Activated CD4-positive, alpha-beta memory T cell treated with anti-CD3 and anti-CD28 coated beads for 36 hours (primary cell): ENCODE measurements at places on chromosomes 5 and 9. TPM values are rescaled to one million over a fixed set of nuclear protein-coding genes. Genes with fewer than 3 reads are reported as not detected.

- peaks cover 1% of the 10 kb centered on the region for H3K27me3 ChIP-seq
- H3K27ac ChIP-seq, result no peak overlapping the region
- no peaks in the 10 kb centered on the region for H3K36me3 ChIP-seq
Observed at GRCh38 chr9:114166614-114167572, 11.6 kb downstream of the COL27A1 start.

DNA sequence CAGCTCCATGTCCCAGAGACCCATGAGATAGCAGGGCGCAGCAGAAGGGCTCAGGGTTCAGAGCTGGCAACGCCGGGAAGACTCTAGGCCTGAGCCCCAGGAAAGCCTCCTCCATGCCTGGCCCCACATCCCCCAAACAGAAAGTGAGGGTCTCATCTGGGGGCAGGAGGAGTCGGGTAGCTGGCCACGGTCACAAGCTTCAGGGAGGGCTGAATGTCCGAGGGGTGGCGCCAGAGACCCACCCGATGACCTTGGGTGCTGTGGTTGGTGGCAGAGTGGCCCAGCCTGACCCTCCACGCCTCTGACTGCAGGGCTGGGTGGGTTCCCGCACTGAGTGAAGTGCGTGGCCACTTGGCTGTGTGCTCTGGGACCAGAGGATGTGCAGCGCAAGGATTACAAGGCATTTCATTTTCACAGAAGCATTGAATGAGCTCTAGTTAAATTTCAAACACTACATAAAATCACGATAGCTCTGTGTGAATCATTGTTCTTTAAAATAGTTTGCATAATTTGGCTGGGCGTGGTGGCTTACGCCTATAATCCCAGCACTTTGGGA, 3.0 kb downstream of the C8G start:
- peak overlapping the region; percentile 77 for H3K4me3 ChIP-seq
- peaks cover 7% of the 10 kb centered on the region for H3K4me1 ChIP-seq
- H3K27me3 ChIP-seq, result no peaks in the 10 kb centered on the region
- peak; percentile 42 for DNase-seq
- H3K36me3 ChIP-seq, result no peaks in the 10 kb centered on the region

DNA sequence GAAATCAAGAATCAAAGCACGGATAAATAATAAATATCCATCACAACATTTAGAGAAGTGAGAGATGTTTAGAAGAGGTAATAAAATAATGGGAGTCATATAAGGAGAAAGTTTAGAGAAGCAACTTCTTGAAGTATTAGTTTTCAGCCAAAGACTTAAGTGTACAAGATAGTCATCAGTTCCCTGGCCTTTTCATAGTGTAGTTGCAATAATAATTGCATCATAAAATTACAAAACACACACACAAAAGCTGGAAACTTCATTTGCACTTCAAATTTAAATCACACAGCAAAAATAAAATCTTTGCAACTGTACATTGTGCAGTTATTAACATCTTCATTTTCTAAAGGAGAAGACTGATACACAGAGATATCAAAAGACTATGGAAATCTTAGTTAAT, 319.1 kb upstream of the RGMB start:
- H3K36me3 ChIP-seq, result no peaks in the 10 kb centered on the region
- H3K27ac ChIP-seq, result no peak overlapping the region
- DNase-seq, result no peak
- H3K27me3 ChIP-seq, result no peaks in the 10 kb centered on the region
- no peaks in the 10 kb centered on the region for H3K4me1 ChIP-seq

- no peaks in the 10 kb centered on the region for H3K27me3 ChIP-seq
- H3K4me3 ChIP-seq, result no peak overlapping the region
- H3K36me3 ChIP-seq, result peaks cover 61% of the 10 kb centered on the region
Observed at GRCh38 chr9:93087971-93088655, 7.9 kb upstream of the CARD19 start.

DNA sequence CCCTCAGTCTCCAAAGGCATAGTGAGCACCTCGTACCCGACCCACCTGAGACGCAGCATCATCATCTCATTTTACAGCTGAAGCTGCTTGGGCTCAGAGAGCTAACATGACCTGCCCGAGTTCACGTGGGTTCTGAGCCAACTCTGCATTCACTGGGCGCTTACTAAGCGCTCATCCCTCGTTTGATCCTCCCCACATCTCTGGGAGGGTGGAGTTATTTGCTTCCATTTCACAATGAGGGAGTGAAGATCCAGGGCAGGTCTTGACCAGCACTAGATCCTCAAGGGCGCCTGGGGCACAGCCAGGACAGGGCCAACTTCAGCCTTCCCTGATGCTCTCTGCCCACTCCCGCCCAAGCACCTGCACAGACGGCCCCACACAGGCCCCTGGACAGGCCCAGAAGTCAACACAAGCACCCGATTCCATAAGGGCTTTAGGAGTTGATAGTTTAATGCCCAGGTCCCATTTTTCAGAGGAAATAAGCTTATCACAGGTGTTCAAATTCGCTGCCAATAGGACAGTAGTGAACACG, 80.8 kb downstream of the HRH2 start:
- peaks cover 28% of the 10 kb centered on the region for H3K27me3 ChIP-seq
- H3K27ac ChIP-seq, result no peak overlapping the region
- no peaks in the 10 kb centered on the region for H3K36me3 ChIP-seq
- no peak overlapping the region for H3K4me3 ChIP-seq
- DNase-seq, result no peak

DNA sequence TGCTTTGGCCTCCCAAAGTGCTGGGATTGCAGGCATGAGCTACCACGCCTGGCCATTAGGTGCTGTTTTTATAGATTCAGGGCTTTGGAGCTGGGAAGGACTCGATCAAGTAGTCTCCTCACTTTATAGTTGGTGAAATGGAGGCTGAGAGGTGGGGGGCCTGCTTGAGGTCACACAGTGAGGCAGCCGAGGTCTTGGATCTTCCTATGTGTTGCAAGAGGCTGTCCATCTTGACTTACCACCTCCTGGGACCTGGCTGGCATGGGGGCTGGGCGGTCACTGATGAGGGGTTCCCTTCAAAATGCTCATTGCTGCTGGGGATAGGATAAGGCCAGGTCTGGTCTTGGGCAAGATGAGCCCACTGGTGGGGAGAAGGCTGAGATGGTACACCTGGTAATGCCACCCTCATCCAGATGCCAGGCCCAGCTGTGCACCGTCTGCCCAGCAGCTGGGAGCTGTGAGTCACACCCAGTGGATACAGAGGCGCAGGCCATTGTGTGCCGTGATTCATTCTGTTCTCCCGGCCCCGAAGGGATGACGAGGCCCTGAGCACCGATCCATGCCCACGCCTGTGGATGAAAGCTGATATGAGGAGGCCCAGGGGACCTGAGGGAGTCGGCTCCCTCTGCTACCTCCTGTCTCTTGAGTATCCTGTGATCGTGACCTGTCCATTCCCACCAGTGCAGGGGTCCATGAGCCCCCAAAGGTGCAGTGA, 10.5 kb upstream of the NDST1 start:
- H3K4me3 ChIP-seq, result no peak overlapping the region
- no peaks in the 10 kb centered on the region for H3K4me1 ChIP-seq
- H3K27me3 ChIP-seq, result no peaks in the 10 kb centered on the region
- H3K36me3 ChIP-seq, result no peaks in the 10 kb centered on the region
- DNase-seq, result no peak

- no peaks in the 10 kb centered on the region for H3K27me3 ChIP-seq
- H3K4me1 ChIP-seq, result no peaks in the 10 kb centered on the region
- no peaks in the 10 kb centered on the region for H3K36me3 ChIP-seq
- H3K4me3 ChIP-seq, result no peak overlapping the region
Observed at GRCh38 chr5:116935561-116936162, 361.0 kb upstream of the SEMA6A start.

GRCh38 chr5:157961896-157962590, 103.1 kb upstream of the CLINT1 start:
- H3K27ac ChIP-seq, result no peak overlapping the region
- no peak overlapping the region for H3K4me3 ChIP-seq
- H3K4me1 ChIP-seq, result peaks cover under 1% of the 10 kb centered on the region
- H3K36me3 ChIP-seq, result no peaks in the 10 kb centered on the region
- peaks cover 1% of the 10 kb centered on the region for H3K27me3 ChIP-seq

DNA sequence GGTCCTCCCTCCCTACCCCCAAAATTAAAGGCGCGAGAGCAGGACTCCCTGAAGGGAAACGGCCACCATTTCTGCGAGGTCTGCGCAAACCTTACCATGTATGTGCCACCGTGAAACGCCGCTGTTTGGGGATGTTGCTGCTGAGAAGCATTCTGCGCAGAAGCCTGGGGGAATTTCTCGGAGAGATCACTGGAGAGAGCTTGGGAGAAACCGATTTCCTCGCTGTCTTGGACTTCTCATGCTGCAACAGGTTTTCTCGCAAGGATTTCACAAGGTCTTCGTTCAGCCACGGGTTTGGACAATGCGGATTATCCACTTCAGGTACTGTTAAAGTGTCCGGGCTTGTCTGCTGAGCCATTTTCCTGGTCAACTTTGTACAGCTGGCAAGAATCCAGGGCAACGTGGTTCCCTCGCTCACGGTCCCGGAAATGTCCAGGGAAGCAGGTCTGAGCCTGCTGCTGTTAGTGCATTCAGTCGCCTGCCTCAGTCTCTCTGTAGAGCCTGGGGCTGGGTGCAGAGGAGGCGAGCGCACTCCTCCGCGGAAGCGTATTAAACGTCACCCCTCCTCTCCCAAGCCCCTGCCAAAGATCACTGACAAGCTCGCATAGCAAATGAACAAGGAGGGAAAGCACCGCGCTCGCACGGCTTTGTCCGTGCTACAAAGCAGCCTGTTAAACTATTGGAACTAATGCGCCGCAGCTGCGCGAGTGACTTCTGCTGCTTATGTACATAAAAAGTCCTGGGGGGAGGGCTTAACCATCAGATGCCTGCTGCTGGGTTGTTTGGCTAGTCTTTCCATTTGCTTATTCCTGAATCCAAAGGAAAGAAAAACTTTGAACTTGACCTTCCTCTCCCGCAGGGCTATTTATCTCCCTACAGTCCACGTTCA, 125.1 kb downstream of the PDE4D start:
- H3K4me1 ChIP-seq, result peaks cover 12% of the 10 kb centered on the region
- H3K36me3 ChIP-seq, result no peaks in the 10 kb centered on the region
- no peak overlapping the region for H3K27ac ChIP-seq
- DNase-seq, result peak; percentile 32
- H3K27me3 ChIP-seq, result peaks cover 35% of the 10 kb centered on the region

GRCh38 chr9:89096807-89097206, 81.8 kb downstream of the SHC3 start:
- H3K4me3 ChIP-seq, result no peak overlapping the region
- H3K27me3 ChIP-seq, result peaks cover 10% of the 10 kb centered on the region
- no peaks in the 10 kb centered on the region for H3K4me1 ChIP-seq
- no peak for DNase-seq
- no peak overlapping the region for H3K27ac ChIP-seq

DNA sequence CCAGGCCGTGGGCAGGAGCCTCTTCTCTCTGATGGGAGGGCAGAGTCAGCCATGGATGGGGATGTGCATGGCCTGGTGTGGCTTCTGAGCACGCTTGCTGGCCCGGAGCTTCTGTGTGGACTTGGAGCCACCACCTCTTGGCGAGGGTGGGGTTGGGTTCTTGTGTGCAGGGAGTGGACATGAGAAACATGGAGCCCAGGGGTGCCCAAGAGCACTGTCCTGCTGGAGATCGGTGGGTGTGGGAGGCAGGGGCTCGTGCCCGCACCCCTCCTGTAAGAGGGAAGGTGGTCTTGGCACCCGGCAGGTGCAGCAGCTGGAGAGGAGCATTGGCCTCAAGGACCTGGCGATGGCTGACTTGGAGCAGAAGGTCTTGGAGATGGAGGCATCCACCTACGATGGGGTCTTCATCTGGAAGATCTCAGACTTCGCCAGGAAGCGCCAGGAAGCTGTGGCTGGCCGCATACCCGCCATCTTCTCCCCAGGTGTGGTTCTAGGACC, 23.8 kb downstream of the FBXW5 start:
- peak overlapping the region; percentile 42 for H3K27ac ChIP-seq
- H3K4me3 ChIP-seq, result no peak overlapping the region
- peaks cover 42% of the 10 kb centered on the region for H3K36me3 ChIP-seq
- DNase-seq, result no peak
- no peaks in the 10 kb centered on the region for H3K27me3 ChIP-seq
- peaks cover 8% of the 10 kb centered on the region for H3K4me1 ChIP-seq

GRCh38 chr5:34675857-34676256, 19.7 kb downstream of the RAI14 start:
- H3K4me1 ChIP-seq, result no peaks in the 10 kb centered on the region
- H3K4me3 ChIP-seq, result no peak overlapping the region
- no peaks in the 10 kb centered on the region for H3K36me3 ChIP-seq
- no peaks in the 10 kb centered on the region for H3K27me3 ChIP-seq
- no peak overlapping the region for H3K27ac ChIP-seq
- no peak for DNase-seq

- no peaks in the 10 kb centered on the region for H3K4me1 ChIP-seq
- no peak for DNase-seq
- no peak overlapping the region for H3K4me3 ChIP-seq
- no peak overlapping the region for H3K27ac ChIP-seq
- no peaks in the 10 kb centered on the region for H3K36me3 ChIP-seq
Observed at GRCh38 chr9:14903040-14903439, 7.2 kb downstream of the FREM1 start.

DNA sequence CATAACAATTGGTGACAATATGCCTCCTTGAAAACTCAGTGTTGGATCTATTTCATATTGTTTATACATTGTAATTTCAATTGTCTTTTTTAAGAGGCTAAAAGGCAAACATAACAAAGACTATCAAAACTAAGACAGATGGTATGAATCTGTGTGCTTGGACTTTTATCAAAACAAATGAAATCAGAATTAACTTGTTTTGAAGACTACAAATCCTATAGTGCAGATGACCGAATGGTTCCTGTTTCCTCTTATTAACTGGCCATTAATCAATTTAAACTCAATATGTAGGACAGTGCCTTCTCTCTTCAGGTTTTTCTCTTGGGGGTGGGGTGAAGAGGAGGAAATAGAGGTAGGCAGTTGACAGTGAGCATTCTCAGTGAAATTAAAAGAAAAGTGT, 366.9 kb upstream of the GRAMD2B start:
- no peak for DNase-seq
- no peaks in the 10 kb centered on the region for H3K36me3 ChIP-seq
- H3K4me1 ChIP-seq, result no peaks in the 10 kb centered on the region
- H3K27me3 ChIP-seq, result no peaks in the 10 kb centered on the region
- H3K4me3 ChIP-seq, result no peak overlapping the region
- H3K27ac ChIP-seq, result no peak overlapping the region

DNA sequence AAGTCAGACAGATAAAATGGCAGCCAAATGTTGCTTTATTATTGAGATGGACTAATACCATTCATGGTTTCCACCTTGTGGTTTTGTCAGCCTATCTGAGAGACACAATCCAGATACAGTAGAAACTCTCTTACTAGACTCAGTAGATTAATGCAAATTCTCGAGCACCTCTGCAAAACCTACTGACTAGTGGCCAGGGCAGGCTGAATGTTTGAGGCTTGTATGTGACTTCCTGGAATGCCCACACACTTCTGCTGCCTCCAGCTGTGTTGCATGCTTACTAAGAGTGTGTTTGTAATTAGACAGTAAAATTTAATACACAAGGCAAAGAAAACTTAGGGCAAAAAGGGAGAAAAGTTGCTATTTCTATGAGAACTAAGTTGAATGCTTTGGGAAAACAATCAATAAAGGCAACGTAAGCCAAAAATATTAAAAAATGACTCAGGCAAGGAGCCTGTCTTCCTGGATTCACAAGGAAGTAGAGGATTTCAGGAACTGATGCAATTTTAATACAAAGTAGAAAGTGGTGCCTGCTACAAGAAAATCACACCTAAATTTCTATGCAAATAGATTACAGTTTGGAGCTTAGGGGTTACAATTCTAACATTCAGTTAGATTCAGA, 30.2 kb upstream of the CCNG1 start:
- peaks cover 4% of the 10 kb centered on the region for H3K27me3 ChIP-seq
- H3K4me3 ChIP-seq, result no peak overlapping the region
- no peak for DNase-seq
- H3K4me1 ChIP-seq, result peaks cover 2% of the 10 kb centered on the region

Gene SLC25A48
- total RNA-seq, result not detected

Gene CCDC192
- not detected for total RNA-seq

Gene PLAA
- total RNA-seq, result 32.2 TPM

Gene ITGA1
- total RNA-seq, result 0.62 TPM

Gene TAF1L
- total RNA-seq, result 0.05 TPM
